Frontal cortex (tissue), 4 donors: ENCODE measurements at places on chromosomes 16 and 17. TPM values are rescaled to one million over a fixed set of nuclear protein-coding genes. Genes with fewer than 3 reads are reported as not detected.

DNA sequence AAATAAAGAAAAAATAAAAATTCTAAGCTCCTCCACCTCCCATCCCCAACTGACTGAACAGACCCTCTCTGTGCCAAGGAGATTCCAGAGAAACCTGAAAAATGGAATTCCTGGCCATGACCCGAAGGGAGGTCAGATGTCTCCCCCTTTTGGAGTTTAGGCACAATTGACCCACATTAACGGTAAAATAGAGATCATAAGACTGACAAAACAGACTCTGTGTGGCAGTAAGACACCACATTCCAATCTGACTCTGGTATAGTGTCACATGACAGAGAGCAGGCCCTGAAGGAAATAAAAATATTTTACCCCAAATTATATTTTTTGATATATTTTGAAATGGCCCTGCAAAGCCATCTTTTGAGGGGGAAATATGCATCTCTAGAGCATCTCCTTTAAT is 115.1 kb upstream of the ZKSCAN2 start:
- no peak for DNase-seq

GRCh38 chr17:76327696-76328095 is 19.6 kb upstream of the QRICH2 start:
- no peak for DNase-seq

- DNase-seq: no peak
Observed at GRCh38 chr17:27322690-27323508, 29.0 kb downstream of the WSB1 start.

GRCh38 chr17:3870871-3871306 is 22.0 kb downstream of the CAMKK1 start:
- DNase-seq: no peak

DNA sequence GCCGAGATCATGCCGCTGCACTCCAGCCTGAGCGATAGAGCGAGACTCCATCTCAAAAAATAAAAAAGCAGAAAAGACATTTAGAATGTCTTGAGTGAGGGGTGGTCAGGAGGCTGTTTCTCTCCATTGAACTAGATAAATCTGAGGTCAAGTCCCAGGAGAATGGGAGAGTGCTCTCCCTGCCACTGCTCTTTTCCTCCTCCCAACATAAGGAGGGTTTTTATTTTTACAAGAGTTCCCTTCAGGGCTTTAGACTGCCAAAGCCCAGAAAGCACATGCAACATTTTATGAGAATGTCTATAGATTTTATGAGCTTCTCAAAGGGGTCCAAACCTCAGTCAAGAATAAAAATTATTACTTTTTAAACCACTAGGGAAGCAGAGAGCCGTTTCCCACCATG is 1.6 kb downstream of the RND2 start:
- DNase-seq: no peak

- DNase-seq: no peak
Observed at GRCh38 chr16:75043175-75043895, 44.5 kb downstream of the ZNRF1 start.

Gene RND2
- total RNA-seq: 4.5 TPM

Gene FBXW10
- 0.82 TPM for total RNA-seq

Gene PLLP
- 1.6 TPM for total RNA-seq
